Stimulated activated CD4-positive, alpha-beta T cell treated with anti-CD3 and anti-CD28 coated beads, TNF-alpha, amount 100 ng/mL, for 1 hour (primary cell): ENCODE measurements at places on chromosomes 16 and 17.

DNA sequence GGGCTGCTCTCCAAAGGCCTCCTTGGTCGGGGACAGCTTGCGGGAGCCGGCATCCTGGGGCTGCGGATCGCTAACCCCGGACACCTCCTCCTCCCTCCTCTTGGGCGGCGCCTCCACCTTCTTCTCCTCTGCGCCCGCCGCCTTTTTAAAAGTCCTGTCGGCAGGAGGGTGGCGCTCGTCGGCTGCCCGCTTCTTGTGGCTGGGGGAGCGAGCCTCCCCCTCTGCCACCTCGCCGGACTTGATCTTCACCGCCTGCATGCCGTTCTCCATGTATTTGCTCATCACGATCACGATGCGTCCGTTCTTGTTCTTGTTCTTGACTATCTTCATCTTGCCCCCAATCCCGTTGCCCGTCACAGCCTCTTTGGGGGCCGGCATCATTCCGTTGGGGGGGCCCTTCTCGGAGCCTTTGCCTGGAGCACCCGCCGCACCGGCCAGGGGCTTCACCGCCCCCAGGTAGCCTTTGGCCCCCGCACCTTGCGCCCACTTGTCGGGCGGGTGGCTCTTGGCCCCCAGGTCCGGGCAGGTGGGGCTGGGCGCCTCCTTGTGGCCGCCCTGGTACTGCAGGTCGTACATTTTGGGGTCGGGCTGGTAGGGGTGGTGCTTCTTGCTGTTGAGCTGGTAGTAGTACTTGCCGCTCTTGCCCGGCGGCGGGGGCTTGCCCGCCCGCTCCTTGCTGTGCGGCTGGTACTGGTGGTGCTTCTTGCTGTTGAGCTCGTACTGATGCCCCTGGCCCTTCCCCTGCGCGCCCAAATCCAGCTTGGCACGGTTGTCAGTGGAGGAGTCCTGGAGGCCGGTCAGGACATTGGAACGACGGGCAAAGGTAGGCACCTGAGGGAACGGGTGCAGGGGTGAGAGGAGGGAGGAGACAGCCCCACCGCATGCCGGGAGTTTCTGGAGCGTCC, 4.4 kb downstream of the CBX4 start:
- DNase-seq = no peak

DNA sequence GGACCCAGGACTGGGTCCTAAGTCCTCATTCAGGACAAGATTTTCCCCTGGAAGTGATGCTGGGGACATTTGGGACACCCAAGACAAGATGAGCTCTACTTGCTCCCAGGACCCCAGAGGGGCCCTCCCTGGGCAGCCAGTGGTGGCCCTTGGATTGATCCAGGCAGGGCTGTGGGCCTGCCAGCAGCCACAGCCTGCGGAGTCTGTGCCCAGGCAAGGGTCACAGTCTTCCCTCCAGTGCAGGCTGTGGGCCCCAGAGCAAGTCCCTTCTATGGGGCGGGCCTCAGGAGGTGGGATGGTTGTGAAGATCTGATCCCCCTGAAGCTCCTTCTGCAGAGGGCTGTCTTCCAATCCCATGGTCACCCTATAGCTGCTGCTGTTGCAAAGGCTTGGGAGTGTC, 12.6 kb downstream of the CA7 start:
- DNase-seq = no peak

DNA sequence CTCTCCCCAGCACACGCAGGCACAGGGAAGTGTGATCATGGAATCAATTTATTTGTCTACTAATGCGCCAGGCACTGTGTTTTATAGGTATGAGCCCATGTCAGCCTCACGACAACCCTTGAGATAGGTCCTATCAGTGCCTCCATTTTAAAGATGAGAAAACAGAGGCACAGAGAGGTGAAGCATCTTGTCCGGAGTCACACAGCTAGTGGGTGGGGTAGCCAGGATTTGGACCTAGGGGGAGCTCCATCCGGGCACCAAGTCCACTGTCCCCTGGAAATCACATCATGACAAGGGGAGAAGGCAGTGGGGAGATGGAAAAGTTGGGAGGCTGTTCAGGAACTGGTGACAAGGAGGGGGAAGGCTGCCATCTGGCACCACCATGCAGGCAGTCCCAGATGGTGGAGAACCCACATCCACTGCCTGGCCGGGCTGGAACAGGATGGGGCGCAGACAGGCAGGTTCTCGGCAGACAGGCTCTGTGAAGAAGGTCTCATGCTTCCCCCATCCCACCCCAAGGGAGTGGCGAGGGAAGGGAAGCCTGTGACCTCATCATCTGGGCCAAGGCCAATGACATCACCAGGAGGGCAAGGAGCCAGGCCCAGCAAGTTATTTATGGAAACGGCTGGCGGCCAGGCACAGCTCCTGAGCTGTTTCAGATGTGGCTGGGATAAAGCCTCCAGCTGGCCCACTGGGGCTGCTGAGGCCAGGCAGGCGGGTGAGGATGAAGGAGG, 126.0 kb upstream of the SDK2 start:
- DNase-seq = no peak

- DNase-seq = no peak
Observed at GRCh38 chr16:75575958-75576357, 9.8 kb downstream of the GABARAPL2 start.

DNA sequence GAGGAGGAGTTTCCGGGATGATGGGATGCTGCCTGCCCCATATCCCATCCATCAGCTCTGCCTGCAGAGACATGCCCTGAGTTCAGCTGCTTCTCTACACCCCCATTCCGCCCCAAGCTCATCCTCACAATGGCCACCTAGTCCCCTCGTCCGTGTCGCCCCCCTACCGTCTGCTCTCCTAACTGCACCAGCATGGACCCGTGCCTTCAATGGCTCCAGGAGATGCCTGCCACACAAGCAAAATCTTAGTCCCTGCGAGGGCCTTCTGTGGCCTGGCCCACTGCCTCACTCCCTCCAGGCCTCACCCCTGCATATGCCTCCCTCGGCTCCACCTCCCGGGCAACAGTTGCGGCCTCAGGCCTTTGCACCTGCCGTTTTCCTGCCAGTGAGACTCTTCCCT, 1.8 kb upstream of the TELO2 start:
- DNase-seq = no peak

GRCh38 chr16:56357765-56358322, 67.5 kb downstream of the AMFR start:
- no peak for DNase-seq

- DNase-seq = no peak
Observed at GRCh38 chr17:28047806-28048205, 5.3 kb downstream of the NLK start.

- DNase-seq = peak; percentile 14
Observed at GRCh38 chr16:3578610-3579551, 1.7 kb upstream of the NLRC3 start.

GRCh38 chr16:84763629-84764028, 56.2 kb upstream of the CRISPLD2 start:
- no peak for DNase-seq

DNA sequence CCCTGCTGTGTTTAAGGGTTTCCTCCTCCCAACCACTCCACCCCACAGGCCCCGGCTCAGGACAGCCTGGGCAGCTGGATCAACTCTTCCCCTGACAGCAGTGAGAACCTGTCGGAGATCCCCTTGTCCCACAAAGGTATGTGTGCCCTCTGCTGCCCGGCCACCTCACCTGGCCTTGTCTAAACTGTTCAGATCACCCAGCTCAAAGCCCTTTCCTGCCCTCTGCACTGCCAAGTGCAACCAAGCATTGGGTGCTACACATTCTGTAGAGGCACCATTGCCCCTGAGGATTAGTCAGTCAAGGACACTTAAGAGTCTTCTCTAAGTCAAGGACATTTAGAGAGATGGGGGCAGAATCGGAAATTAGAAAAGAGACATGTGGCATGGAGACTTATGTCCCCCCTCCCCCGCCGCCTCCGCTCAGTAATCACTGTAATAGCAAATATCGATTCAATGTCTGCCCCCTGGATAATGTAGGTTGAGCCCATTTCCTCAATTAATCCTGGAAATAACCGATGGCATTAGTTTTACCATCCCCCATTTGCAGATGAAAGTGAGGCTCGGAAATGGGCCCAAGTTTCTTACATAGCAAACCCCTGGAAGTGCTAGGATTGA, 8.1 kb downstream of the BTBD17 start:
- DNase-seq = no peak

GRCh38 chr17:56635641-56636040, 42.1 kb downstream of the NOG start:
- DNase-seq = no peak

- peak; percentile 48 for DNase-seq
Observed at GRCh38 chr16:30941600-30942425, 7.1 kb upstream of the ORAI3 start.

DNA sequence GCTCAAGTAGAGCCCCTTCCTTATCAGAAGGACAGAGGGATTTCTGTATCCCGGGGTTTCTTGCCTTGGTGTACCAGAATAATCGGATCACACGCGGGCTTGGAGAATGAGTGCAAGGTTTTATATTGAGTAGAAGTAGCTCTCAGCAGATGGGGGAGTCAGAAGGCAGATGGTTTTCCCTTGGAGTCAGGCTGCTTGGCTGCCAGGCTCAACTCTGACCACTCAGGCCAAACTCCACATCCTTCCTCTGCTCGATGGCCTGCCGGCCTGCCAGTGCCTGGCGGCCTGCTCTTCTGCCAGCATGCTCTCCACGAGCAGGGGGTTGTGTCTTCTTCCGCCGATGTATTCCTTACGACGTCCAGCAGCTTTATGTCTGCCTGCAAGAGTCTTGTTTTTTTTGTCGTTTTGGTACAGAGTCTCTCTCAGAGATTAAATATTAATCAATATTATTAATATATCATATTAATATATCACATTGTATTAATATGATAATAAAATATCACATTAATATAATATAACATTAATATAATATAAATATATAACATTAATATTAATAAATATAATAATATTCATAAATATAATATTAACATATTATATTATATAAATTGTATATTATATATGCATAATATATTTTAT, 229.2 kb upstream of the WSCD1 start:
- no peak for DNase-seq
